ENCODE measurements at places on chromosomes 2 and 18.

DNA sequence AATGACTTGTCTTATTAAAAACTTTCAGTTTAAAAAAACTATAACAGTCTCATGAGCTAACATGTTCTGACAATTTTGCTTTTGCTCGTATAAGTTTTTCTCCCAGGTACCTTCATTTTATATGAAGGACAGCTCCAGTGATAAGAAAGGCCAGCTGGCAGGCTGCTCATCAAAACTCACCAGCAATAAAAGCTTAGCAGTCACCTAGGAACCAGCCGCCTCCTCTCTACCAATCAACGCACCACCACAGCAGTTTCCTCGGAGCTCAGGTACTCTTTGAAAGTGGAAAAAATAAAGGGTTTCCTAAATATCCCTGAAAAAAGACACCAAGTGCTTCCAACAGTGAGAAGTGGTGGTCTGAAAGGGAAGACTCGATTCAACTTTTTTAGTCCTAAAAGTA lies 100.9 kb upstream of the CCDC150 start:
- DNase-seq, result no peak

- DNase-seq, result no peak
These were observed 5.0 kb downstream of the KCTD1 start for GRCh38 chr18:26543373-26543772.

DNA sequence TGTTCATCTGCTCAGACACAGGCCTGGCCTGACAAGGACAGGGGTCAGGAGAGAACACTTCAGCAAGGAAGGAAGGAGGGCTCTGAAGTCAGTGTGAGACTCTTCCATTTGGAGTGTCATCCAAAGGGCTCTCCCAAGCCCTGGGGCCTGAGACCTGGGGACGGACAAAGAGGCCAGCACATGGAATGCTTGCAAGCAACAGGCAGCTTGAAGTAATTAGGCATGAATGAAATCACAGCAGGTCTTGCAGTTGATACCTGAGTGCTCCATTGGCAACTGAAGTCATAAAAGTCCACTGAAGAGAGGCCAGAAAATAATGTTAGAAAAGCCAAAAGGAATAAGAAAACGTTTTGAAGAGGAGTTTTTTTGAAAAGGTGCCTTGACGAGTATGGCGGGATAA lies 231.7 kb downstream of the VAPA start:
- DNase-seq, result no peak

GRCh38 chr2:25112113-25112512 lies 56.3 kb downstream of the POMC start:
- no peak for DNase-seq

DNA sequence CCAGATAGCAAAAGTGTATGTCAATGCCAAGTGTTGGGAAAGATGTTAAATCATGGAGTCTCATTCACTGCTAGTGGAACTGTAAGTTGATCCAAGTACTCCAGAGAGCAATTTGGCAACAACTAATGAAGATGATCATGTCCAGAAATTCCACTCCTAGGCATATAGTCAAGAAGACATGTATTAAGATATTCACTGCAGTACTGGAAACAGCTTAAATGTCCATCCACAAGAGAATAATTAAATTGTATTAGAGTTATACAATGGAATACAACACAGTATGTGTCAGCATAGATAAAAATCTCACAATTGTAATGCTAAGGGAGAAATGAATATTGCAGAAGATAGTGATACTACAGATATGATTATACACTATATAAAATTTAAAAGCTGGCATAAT lies 15.2 kb upstream of the LBH start:
- peak; percentile 31 for DNase-seq

DNA sequence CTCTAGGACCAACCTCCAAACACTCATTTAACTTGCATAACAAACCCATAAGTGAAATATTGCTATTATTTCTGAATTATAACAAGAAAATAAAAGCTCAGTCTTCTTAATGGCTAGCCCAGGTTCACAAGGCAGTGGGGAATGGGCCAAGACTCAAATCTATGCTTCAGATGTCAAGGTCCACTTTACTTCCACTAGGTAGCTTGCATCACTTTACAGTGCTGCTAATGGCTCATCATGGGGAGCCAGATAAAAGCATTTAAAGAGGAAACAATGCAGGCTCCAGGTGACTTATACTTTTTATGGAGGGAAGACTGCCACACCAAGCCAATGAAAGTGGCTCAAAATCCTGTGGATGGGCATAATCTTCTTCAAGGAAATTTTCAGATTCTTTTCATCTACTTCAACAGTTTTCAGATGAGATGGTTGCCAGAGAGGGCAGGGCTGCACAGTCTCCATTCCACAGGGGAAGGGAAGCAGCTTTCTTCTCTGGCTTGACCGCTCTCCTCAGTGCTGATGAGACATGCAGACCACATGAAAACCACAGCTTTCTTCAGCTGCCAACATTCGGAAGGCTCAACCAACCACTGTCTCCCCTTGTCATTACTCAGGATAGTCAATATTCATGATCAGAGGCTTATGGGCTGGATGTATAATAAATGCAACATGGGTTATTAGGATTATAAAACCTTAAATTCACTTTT lies 361.9 kb upstream of the MEX3C start:
- no peak for DNase-seq

GRCh38 chr2:121944072-121944831 lies 188.8 kb downstream of the TSN start:
- DNase-seq, result peak; percentile 86

DNA sequence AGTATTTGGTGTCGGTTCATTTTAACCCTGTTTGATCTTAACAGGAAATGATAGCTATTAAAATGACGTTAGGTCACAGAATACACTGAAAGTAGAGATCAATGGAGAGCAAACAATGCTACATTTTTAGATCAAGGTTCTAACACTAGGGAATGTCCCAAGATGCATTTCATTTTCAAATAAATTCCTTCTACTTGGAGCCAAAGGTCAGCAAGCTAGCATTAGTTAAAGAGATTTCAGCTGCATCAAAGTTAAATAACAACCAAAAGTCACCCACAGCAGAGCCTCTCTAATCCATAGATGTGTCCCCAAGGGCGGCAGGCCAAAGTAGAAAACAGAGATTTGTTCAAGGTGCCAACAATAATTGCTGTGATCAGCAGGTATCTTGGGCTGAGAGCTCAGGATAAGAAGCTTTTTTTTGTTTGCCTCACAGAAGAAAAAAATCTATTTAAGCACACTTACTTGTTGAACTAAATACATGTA lies 1233.6 kb upstream of the TMEFF2 start:
- DNase-seq, result no peak

GRCh38 chr18:22698711-22699110 lies 234.4 kb upstream of the RBBP8 start:
- DNase-seq, result no peak

GRCh38 chr2:60152226-60152833 lies 401.1 kb downstream of the BCL11A start:
- DNase-seq, result no peak

GRCh38 chr2:62662554-62662953 lies 43.0 kb upstream of the EHBP1 start:
- DNase-seq, result peak; percentile 29

- DNase-seq, result no peak
These were observed 243.2 kb upstream of the KCNH7 start for GRCh38 chr2:163081754-163082153.

DNA sequence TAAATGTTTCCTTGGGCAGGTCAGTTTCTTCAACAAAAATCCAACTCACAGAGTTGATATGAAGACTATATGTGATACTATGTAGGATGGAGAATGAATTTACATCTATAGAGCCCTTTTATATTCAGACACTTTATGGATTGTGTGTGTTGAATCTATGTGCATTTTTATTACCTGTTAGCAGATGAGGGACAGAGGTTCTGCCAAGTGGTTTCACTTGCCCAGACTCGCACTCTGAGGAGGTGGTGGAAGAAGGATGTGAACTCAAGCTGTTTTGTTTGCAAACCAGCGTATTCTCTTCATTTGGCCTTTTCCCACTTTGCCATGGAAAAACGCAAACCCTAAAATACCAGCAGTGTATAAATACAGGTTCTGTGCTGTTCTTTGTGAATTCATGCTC lies 237.6 kb downstream of the TDRD15 start:
- DNase-seq, result no peak

GRCh38 chr2:232511336-232511890 lies 8.8 kb upstream of the PRSS56 start:
- no peak for DNase-seq

GRCh38 chr2:206764673-206765241 lies 371 bp downstream of the MDH1B start:
- no peak for DNase-seq

DNA sequence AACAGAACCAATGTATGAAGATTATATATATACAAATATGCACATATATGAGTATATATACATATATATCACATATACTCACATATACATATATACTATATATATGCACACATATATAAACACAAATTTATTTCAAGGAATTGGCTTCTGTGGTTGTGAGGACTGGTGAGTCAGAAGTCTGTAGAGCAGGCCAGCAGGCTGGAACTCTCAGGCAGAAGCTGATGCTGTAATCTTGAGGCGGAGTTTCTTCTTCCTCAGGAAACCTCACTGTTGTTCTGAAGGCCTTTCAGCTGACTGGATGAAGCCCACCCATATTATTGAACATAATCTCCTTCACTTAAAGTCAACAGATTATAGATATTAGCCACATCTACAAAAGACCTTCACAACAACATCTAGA lies 143.9 kb upstream of the CREB1 start:
- DNase-seq, result peak; percentile 83

DNA sequence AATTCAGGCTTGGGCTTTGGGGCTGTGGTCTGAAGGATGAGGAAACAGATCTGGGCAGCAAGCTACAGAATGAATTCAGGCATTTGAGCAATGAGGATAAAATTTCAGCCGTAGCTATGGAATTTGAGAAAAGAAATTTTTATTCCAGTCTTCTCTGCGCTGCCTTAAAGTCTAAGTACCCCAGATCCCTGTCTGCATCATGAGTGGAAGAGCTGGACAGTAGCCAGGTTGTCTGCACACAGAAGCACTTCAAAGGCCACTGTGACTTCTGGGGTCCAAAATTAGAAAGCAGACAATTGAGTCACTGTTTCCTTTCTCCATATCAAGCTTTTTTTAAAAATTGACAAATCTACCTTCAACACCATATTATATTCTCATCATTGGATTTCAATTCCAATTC lies 787.6 kb upstream of the GCFC2 start:
- DNase-seq, result no peak

DNA sequence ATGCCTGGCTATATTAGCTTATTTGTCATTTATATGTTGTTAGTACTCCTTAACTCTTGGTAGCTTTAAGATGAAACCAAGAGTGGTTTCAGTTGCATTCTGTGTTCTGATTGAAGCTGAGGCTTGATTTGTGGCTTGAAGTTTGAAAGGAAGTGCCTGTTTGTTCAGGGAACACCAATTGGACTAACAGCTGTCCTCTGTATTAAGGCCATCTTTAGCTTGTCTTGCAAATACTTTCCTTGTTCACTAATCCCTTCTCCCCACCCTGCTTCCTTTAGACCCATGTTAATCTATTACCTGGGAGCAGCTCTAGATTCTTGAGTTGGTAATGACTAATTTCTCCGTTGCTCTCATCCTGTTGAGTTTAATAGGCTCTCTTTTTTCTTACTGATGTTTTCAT lies 13.4 kb downstream of the ITGA6 start:
- no peak for DNase-seq

- no peak for DNase-seq
These were observed 11.7 kb upstream of the FAM228A start for GRCh38 chr2:24163186-24163585.

- DNase-seq, result no peak
These were observed 29.0 kb downstream of the SLC3A1 start for GRCh38 chr2:44304258-44304657.

DNA sequence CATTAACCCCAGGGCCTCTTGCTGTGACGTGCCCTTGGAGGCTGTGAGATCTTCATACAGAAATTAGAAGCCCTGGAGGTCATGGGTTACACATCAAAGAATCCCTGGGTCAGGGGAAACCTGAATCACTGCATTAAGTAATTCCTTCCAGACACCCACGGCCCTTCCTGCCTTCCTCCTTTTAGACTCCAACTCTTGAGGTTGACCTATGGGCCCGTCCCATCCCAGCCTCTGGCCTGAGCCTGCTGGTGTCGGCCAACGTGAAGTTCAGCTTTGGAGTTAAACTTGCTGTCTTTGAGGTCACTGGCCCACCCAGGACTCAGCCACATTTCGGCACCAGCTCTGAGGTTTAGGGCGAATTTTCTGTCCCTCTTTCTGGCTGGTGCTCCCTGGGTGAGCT lies 198.3 kb downstream of the ACKR3 start:
- no peak for DNase-seq

GRCh38 chr2:16141641-16141921 lies 201.2 kb downstream of the MYCN start:
- DNase-seq, result no peak

GRCh38 chr2:86221066-86221684 lies 21.9 kb downstream of the MRPL35 start:
- peak; percentile 74 for DNase-seq

DNA sequence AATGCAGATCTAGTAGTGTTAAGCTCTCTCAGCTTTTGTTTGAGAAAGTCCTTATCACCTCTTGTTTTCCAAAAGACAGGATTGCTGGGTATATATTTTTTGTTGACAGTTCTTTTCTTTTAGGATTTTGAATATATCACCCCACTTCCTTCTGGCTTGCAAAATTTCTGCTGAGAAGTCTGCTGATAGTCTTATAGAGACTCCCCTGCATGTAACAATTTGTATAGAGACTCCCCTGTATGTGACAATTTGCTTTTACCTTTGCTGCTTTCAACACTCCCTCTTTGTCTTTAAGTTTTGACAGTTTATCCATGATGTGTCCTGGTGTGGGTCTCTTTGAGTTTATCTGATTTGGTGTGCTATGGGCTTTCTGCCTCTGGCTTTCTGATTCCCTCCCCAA lies 115.0 kb upstream of the CCDC85A start:
- no peak for DNase-seq

All from cardiac fibroblast (primary cell).